ENCODE measurements at places on chromosomes 3 and 15.

GRCh38 chr3:138916824-138917223 lies 30.1 kb downstream of the FOXL2 start:
- DNase-seq = no peak

GRCh38 chr15:42605796-42606195 lies 30.4 kb downstream of the STARD9 start:
- DNase-seq = no peak

- no peak for DNase-seq
Observed at GRCh38 chr3:186931532-186932280, 1.4 kb downstream of the ST6GAL1 start.

- no peak for DNase-seq
Observed at GRCh38 chr3:18223571-18223970, 201.6 kb downstream of the SATB1 start.

- DNase-seq = peak; percentile 13
Observed at GRCh38 chr3:167241048-167241845, 138.8 kb downstream of the ZBBX start.

DNA sequence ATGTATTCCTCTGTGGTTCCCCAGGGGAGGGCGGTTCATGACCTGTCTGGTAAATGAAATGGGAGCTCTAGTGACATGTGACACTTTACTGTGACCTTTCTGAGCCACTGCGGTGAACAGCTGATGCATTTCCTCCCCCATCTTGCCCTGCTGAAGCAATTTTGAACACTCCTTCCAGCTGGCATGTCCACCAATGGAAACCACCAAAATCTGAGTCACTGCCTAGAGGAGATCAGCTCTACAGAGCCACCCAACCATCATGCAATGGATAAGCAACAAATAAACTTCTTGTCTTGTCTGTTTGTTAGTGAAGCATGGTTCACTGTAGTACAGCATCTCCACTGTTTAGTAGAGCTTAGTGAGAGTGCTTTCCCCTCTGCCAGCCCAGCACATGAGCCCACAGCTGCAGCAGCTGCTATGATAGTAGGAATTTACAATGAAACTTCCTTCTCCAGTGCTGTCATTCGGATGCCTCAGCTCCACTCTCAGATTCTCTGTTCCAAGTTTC lies 479.4 kb downstream of the NTRK3 start:
- DNase-seq = no peak

- DNase-seq = no peak
Observed at GRCh38 chr3:51687431-51688205, 16.6 kb downstream of the TEX264 start.
